ENCODE measurements at places on chromosomes 1 and 21. TPM values are rescaled to one million over a fixed set of nuclear protein-coding genes. Genes with fewer than 3 reads are reported as not detected.

SPRR1A gene
- not detected for total RNA-seq

LIN28A gene
- not detected for total RNA-seq

PKLR gene
- not detected for total RNA-seq

IGSF5 gene
- total RNA-seq, result not detected

VAV3 gene
- 0.46 TPM for total RNA-seq

HLX gene
- total RNA-seq, result 7.2 TPM

LRRC3 gene
- 0.58 TPM for total RNA-seq

MX2 gene
- total RNA-seq, result 6.8 TPM

LCE6A gene
- total RNA-seq, result not detected

GRCh38 chr1:153572569-153573015 is 6.9 kb upstream of the S100A2 start:
- peak; percentile 88 for DNase-seq

DNA sequence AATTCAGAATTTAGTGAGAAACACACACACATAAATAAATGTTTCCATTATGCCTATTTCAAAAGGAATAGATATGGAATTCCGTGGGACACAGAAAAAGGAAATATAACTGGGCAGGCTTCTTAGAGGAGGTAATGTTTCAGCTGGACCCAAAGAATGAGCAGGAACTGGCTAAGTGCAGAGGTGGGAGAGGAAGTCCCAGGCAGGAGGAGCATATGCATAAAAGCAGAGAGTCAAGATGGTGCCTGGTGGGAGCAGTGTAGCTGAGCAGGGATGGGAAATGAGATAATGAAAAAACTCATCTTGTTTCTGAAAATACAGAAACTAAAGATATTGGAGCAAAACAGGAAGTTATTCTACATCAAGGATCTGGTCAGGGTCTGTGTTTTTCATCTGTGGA is 115.2 kb upstream of the MAGI3 start:
- no peak for DNase-seq

- DNase-seq, result no peak
Observed at GRCh38 chr1:232413674-232414073, 216.3 kb downstream of the SIPA1L2 start.

- no peak for DNase-seq
Observed at GRCh38 chr1:19606817-19607642, 37.1 kb upstream of the NBL1 start.

- no peak for DNase-seq
Observed at GRCh38 chr1:199202331-199202730, 563.5 kb downstream of the PTPRC start.

DNA sequence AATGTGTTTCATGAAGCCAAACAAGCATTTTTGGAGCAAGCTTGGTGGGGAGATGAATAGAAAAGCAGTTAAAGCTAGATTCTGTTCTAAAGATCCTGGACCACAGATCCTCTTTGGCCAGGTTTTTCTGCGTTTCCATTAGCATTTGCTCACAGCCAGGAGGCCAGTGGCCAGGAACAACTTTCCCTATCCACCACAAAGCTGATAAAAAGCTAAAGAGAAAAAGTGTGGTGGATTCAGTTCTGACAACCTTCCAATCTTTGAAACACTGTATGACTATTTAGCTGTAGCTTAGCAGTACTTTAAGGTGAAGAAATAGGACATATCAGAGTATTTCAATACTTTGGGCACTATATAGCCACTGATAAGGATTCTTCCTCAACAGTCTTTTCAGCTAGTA is 3.0 kb upstream of the NEK7 start:
- no peak for DNase-seq

DNA sequence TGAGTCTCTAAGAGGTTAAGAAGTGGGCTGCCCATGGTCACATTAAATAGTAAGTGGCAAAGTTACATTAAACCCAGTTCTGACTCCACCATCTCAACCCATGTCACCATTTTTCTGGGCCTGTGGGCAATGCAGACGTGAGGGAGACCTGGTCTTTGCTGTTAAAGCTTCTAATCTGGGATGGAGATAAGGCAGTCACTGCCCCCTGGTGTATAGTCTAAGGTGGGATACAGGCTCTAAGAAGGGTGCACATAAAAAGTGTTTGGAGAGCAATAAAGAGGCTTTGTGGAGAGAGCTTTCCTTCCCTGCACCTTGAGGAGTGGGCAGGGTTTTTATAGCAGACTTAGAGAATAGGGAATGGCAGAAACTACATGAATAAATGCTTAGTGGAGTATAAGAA is 141.3 kb downstream of the ROR1 start:
- no peak for DNase-seq

GRCh38 chr1:77858725-77859124 is 29.7 kb upstream of the NEXN start:
- no peak for DNase-seq

DNA sequence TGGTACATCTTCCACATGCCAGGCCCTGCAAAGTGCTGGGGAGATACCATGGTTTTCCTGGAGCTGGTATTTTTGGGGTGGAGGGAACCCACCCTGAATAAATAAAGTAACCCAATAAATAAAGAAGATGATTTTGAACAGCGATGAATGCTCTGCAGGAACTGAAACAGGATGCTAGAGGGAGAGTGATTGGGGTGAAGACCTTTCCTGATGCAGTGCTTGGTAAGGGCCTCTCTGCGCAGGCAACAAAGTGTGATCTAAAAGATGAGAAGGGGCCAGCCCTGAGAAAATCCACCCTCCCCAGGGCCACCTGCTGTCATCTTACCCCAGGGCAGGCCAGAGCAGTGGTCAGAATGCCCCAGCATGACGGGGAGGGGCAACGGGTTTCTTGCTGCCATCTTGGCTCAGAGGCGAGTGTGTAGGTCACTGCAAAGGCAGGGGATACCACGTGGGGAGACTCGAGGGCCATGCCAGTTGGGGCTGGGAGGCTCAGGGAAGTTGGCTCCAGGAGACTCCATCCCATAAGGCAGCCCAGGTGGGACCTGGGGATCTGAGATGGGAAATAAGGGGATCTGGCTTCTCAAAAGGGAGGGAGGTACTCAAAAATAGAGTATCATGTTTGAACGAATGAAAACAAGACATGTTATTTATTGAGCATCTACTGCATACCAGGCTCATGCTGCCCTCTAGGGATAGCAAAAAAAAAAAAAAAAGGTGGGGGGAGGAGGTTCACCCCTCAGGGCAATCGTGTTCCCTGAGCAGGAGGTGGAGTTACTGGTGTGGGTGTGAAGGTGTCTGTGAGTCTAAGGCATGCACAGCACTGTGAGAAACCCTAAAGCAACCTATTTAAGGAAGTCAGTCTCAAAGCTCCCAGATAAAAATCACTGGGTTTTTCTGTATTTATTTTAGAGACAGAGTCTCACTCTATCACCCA is 2.8 kb downstream of the SRARP start:
- peak; percentile 17 for DNase-seq

DNA sequence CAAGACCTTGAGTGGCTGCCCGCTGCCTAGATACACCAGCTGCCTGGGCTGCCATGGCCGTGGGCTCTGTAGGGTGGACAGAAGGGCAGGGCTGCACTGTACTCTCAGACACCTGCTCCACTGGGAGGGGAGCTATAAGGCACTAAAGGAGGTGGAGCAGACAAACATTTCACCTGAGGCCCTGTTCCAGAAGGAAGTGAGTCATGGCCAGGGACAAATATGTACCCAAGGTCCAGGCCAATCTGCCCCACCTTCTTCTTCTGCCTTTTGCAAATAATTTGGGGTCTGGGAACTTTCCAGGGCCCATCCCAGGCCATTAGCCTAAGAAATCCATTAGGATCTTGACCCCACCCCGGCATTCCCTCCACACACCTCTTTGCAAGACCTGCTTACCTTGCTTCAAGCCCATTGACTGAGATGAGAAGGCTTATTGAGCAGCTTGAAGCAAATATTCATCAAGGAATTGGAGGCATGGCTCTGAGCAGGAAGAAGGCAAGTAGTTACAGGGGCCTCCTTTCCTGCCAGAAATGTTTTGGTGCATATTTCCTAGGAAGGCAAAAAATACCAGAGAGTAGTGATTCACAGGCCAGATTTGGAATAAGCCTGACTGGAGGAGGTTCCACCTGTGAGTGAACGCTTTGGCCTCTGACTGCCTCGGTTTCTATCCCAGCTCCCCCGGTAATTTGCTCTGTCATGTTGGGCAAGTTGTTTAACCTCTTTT is at the start of gene CAPN8:
TSS of gene CAPN8 (minus strand) at position 110 of the 721 bp plus-strand sequence. CDS start at position 55, 55 bp downstream.
- no peak for DNase-seq

DNA sequence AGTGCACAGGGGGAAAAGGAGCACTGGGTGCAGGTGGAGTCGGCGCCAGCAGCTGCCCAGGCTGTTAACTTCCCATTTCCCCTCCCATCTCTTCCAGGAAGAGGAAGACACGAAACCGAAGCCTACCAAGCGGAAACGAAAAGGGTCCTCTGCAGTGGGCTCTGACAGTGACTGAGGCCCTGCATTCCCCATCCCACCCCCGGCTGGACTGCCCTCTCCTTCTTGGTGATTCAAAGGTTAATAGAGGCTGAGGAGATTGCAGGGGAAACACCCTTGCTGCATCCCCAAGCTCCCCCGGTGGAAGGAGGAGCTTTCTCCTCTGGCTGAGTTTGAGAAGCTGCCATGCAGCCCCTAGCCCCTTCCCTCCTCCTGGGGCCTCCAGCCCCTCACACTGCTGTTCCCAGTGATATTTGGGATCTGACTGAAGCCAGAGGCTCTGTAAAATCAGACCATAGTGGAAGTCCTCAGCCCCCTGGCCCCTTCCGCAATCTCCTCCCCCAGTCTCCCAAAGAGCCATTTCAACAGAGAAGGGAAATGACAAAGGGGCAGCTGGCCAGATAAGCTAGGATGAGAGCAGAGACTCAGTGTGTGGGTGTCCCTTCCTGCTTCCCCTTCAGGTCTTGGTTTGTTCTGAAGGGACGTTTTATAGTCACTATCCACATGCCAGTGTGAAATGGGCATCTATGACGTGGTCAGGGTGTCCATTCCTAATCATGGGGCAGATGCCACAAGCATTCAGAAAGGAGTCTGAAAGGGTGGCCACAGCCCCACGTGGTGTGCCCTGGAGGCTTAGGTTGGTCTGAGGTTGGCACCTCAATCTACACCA is 1.9 kb upstream of the SLC27A3 start:
- no peak for DNase-seq

DNA sequence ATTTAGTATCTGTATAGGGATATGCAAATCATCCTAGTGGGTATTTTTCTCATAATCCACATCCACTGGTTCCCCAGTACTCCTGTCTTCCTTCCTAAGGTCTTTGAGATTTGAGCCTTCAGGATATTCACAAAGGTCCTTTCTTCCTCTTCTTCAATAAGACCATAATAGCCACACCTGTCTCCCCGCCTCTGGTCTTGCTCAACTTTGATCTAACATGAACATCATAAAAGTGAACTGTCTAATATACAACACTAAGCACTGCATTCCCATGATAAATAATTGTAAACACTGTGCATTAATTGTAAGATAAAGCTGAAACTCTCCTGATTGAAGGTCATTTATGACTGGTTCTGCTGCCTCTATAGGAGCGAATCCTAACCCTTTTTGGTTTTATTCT is 184.6 kb downstream of the DENND1B start:
- DNase-seq, result no peak

- DNase-seq, result no peak
Observed at GRCh38 chr1:79355090-79355489, 348.6 kb upstream of the ADGRL4 start.

DNA sequence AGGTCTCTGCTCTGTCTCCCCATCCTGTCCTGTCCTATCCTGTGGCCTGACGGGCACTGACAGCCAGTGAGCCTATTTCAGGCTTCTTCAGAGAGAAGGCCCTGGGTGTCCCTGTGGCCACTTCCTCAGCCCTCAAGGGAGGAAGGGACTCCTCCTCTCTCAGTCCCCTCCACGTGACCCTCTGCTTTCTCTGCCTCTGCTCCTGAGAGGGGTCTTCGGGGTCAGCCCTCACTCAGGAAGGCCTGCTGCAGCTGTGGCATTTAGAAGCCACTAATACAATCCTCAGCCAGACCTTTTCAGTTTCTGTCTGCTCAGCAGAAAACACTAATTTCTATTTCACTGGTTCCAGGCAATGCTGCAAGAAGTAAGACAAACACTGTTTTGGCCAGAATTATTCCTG is 43.6 kb upstream of the ETV3 start:
- DNase-seq, result no peak

- DNase-seq, result no peak
Observed at GRCh38 chr1:55775007-55775406, 559.8 kb upstream of the USP24 start.

GRCh38 chr1:219774386-219774785 is 154.0 kb downstream of the SLC30A10 start:
- DNase-seq, result no peak

GRCh38 chr1:200506471-200506870 is 96.6 kb upstream of the ZNF281 start:
- DNase-seq, result no peak

GRCh38 chr1:94514095-94514727 is 27.3 kb downstream of the F3 start:
- DNase-seq, result no peak

Measured in gastrocnemius medialis (tissue), 4 donors.